NCI-H1436 (cell line): ENCODE measurements at places on chromosomes 16 and 17.
A peak's percentile ranks its signal among the peaks of the same experiment; 100 is the strongest.

GRCh38 chr17:17297217-17297616 is 6.0 kb upstream of the NT5M start:
- no peak for DNase-seq

GRCh38 chr17:962670-963069 is 16.9 kb downstream of the NXN start:
- no peak for DNase-seq

GRCh38 chr16:24018485-24018884 is 182.7 kb downstream of the PRKCB start:
- DNase-seq = peak; percentile 85

GRCh38 chr17:14505606-14506005 is 204.7 kb downstream of the HS3ST3B1 start:
- no peak for DNase-seq

DNA sequence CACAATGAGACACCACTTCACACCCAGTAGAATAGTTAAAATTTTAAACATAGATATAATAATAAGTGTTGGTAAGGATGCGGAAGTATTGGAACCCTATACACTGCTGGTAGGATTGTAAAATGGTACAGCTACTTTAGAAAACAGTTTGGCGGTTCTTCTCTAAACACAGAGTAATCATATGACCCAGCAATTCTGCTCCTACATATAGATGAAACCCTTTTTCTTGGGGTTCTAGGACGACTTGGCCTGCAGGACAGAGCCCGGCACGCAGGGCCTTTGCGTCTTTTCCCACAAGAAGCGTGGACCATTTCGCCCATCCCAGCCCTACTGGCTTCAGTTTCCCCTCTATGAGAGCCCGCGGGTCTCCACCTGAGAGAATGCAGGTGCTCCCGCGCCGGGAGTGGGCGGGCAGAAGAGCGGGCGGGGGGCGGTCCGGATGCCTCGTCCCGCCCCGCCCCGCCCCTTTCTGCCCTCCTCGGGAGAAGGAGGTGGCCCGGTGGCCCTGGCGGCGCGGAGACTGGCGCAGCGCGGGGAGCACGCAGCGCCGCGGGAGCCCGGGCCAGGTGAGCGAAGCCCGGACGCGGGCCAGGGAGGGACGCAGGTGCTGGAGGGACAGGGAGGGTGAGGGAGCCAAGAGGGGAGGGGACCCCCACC is at the start of gene SDR42E2:
SDR42E2 (plus strand) TSS at position 508 of the 657 bp plus-strand sequence. CDS start 3,077 bp downstream, outside the sequence.
- DNase-seq = peak; percentile 7

DNA sequence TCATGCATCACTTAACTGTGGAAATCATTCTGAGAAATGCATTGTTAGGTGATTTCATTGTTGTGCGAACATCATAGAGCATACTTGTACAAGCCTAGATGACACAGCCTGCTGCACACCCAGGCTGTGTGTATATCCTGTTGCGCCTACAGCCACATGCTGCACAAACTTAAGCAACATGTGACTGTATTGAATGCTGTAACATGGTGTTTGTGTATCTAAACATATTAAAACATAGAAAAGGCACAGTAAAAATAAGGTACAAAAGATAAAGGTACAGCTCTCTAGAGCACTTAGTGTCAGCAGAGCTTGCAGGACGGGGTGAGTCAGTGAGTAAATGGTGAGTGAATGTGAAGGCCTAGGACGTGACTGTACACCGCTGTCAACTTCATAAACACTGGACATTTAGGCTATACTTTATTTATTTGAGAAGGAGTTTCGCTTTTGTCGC is 11.9 kb downstream of the FOXK2 start:
- DNase-seq = no peak

DNA sequence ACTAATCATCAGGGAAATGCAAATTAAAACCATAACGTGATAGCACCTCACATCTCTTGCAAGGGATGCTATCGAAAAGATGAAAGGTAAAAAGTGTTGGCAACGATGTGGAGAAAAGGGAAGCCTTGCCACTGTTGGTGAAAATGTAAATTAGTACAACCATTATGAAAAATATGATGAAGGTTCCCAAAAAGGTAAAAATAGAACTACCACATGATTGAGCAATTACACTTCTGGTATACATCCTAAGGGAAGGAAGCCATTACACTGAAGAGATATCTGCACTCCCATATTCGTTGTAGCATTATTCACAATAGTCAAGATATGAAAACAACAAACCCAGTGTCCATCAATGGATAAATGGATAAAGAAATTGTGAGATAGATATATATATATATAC is 21.5 kb downstream of the ABCA10 start:
- no peak for DNase-seq

DNA sequence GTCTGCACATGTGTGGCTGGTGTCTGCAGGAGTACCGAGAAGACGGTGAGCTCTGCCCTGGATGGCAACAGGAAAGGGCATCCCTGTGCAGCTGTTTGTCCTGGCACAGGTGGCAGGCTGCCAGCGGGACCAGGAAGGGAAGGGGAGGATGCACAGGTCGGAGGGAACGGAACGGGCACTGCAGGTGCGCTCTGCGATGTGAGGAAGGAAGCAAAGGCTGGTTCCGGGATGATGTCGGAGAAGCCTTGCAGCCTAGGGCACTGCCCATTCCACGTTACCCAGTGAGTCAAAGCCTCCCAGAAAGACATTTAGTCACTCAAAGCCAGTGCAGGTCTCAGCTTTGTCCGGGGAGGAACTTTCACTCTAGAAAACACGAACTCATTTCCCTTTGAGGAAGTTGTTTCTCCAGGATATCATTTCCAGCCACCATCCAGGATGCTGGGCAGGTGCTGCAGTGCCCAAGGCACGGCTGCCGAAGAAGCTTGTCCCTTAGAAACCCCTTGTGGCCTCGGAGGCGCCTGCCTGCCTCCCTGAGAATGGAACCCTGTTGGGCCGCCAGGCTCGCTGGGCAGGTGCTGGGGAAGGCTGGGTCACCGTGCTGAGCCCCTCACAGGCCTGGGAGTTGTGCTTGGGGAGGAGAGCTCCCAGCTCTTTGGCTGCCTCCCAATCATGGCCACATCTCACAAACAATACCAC is 4.5 kb upstream of the TMEM235 start:
- DNase-seq = no peak

DNA sequence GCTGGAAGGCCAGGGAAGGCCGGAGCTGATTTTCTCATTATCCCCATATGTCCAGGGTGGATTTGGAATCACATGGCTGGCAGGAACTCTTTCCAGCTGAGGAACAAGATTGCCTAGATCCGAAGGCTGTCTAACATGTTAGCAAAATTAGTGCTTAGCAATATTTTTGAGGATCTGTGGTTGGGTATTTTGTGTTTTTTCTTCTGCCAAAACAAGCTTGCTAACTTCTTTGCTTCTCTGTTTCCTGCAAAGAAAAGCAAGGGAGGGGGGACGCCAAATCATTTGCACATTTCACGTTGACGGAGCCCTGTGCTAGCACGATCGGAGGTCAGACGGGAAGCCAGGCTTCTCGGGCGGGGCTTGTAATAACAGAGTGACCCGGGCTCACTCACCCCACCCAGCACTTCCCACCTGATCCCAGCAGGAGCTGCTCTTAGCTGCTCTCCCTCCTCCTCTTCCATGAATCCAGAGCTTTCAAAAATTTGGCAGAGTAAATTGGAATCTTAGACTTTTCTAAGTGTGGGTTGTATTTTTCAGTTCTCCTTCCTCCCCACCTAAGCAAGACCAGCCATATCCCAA is 33.3 kb upstream of the FOXF1 start:
- DNase-seq = no peak

GRCh38 chr17:45269912-45270311 is 8.0 kb upstream of the SPATA32 start:
- DNase-seq = no peak

DNA sequence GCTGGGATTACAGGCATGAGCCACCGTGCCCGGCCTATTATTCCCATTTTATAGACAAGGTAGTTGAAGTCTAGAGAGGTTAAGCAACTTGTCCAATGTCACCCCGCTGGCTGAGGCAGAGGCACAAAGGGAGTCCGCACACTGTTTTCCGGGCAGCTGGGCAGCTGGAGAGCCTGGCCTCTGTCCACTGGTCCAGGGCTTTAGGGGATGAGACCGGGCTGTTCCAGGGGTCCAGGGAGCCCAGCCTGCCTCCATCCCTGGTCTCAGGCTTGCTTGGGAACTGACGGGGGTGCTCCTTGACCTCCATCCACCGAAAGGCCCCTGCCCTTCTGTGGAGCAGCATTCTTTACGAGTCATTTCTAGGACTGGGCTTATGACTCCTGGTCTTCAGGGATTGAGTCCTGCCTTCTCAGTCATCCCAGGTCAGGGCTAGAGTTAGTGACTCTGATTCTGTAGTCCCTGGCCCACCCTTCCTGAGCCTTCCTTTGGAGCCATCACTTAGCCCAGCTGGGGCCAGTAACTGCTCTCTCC is 37.5 kb downstream of the SOCS3 start:
- no peak for DNase-seq

GRCh38 chr17:65886315-65887245 is 305.4 kb downstream of the CEP112 start:
- no peak for DNase-seq

GRCh38 chr17:27323538-27324215 is 29.8 kb downstream of the WSB1 start:
- DNase-seq = peak; percentile 14

DNA sequence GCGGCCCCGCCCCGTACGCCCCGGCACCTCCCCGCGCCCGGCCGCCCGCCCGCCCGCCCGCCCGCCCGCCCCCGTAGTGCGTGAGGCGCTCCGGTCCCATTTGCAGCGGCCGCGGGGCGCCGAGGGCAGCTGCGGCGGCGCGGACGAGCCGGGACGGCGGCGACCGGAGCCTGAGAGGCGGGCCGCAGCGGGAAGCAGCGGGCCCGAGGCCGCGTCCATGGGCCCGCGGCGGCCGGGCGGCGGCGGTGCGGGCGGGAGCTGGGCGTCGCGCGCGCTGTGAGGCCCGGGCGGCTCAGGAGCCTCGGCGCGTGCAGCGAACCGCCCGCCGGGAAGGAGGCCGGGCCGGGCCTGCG is at the start of gene MPRIP:
MPRIP (plus strand) TSS at position 74 of the 353 bp plus-strand sequence. CDS start 392 bp downstream, outside the sequence.
- no peak for DNase-seq

- no peak for DNase-seq
These were observed 675.7 kb downstream of the WWOX start for GRCh38 chr16:78775161-78775561.

- no peak for DNase-seq
These were observed 87.3 kb upstream of the IRX5 start for GRCh38 chr16:54843424-54843750.

DNA sequence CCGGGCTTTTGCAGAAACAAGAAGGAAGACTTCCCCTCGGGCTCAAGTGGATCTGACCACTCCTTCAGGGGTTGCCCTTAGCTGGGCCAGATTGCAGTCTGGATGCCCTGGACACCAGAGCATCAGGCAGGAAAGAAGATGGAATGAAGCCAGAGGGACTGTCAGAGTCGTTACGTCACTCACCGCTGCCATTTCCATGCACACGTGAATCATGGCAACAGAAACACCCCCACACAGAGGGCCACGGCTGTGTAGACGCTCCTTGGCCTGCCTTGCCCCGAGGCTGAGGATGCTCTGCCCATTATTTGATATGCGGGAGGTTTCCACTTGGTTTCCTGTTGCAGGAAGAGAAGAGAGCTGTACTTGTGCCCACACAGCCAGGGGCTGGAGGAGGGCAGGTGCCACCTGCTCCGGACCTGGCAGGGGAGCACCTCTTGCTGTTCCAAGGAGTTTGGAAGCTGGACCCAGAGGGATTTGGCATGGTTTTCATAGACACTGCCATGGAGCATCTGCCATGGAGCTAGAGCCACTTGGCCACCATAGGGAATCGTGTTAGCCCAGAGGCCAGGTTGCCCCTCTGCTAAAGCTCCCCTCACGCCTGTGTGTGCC is 29.4 kb downstream of the RBFOX3 start:
- no peak for DNase-seq

- no peak for DNase-seq
These were observed 56.2 kb upstream of the CRISPLD2 start for GRCh38 chr16:84763629-84764028.

DNA sequence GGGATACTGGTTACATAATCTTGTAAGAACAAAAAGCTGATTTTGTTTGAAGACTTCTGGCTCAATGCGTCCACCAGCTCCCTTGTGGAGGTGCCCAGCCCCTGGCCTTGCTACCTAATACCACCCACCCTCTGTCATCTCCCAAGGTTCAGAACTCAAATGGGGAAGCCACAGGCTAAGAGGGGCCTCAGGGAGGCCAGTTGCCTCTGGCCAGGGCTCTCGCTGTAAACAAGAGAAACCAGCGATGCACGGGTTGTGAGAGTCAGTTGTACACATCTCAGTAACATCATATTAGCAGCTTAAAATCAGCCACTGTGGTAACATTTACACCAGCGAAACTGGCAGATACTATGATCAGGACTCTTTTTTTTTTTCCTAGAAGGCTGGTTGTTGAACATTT is 6.0 kb downstream of the TEKT5 start:
- DNase-seq = no peak

DNA sequence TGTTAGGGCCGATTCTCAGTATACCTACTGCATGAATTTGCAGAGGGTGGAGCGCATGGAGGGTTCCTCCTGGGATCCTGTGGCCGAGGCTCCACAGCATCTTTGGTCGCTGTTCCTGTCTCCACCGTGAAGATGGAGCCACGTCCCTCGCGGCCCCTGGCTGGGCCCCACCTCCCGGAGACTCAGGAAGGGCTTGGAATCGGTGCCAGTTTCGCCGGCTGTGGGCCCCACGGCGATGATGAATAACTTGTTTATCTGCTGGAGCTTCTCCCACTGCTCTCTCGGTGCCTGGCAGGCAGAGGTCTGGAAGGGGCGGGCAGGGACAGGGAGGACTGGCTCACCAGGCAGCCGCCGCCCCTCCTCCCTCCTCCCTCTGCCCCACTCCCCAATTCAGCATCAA is 8.1 kb downstream of the SLC5A11 start:
- no peak for DNase-seq

DNA sequence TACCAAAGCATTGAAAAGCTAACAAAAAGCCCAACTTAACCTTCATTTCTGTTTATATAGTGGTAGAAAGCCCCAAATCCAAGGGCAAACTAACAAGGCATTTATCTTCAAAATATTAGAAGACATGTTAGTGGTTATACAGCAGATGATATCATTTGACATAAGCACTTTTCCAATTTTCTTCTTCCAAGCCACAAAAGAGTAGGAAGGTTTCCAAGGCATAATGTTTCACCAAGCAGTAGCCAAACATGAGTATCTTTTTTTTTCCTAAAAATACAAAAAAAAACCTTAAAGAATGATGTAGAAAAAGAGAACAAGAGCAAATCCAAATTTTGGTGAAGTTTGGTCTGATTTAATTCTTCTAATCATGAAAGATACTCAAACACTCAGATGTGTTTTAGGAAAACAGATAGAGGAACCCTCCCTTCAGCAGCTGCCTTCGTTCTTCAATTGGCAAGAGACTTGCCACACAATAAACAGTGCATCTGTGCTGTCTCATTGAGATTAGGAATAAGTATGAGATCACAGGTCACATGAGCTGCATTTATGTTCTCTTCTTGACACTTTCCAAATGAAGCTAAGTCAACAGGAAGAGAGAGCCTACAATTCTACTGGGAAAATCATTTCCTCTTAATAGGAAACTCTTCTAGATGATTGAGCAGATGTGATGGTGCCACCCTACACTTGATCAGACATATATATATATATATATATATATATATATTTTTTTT is 106.7 kb downstream of the TTC19 start:
- DNase-seq = no peak

DNA sequence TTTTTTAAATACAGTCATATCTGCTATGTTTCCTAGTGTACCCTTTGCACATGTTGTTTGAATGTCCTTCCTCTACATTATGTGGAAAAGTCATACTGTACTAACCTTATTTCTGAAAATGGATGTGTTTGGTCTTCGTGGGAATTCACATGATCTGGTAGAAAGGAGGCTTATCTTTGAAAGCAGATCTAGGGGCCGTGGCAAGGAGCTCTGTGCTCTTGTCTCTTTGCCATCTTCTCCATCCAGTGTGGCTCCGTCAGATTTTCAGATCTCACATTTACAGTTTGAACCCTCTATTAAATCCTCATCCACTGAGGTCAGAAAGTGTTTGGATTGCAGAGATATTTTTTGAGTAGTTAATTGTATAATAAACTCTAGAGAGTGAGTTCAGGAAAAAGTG is 32.9 kb downstream of the MAP2K4 start:
- DNase-seq = no peak
